Stimulated activated CD8-positive, alpha-beta memory T cell treated with anti-CD3 and anti-CD28 coated beads, Interleukin-15, amount 100 ng/mL, for 48 hours (primary cell): ENCODE measurements at places on chromosomes 13 and 19.

DNA sequence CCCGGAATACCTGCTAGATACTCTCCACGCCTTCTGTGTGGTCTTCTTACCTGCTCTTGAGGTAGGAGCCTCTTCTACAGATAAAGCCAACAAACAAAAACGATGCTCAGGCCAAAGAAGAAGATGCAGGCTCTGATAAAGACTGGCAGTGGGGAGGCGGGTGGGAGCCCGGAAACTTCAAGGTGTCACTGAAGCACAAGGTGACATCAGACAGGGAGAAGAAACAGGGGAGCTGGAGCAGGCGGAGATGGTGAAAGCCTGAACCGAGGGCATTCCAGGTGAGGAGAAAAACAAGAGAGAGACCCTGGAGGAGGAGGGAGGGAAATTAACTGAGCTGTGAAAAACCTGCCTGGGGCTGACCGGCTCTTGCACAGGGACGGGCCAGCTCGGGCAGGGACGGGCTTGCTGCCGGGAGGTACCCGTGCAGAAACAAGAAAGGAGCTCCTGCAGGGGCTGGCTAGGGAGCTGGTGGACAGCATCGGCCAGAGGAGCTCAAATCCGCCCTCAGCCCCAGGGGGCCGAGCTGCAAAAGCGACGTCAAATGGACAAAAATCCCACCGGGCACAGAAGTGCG, 19.0 kb downstream of the GNG7 start:
- DNase-seq, result no peak

DNA sequence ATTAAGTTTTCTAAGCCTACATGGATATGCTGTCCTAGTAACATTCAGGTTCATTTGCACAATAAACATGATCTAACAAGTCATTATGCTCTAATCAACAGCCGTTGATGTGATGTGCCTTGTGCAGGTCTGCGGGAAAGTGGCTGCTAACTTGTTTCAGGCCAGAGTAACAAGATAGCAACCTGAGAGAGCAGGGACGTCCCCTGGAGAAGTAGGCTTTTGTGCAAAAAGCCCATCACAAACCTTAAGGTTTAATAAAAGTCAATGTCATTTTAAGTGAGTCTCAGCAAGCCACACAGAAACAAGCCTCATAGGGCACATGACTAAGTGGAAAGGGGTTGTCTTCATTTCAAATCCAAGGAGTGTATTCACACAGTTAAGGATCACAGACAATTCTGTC, 17.6 kb downstream of the FOXO1 start:
- no peak for DNase-seq

GRCh38 chr13:98258226-98258625, 81.2 kb upstream of the RNF113B start:
- no peak for DNase-seq

DNA sequence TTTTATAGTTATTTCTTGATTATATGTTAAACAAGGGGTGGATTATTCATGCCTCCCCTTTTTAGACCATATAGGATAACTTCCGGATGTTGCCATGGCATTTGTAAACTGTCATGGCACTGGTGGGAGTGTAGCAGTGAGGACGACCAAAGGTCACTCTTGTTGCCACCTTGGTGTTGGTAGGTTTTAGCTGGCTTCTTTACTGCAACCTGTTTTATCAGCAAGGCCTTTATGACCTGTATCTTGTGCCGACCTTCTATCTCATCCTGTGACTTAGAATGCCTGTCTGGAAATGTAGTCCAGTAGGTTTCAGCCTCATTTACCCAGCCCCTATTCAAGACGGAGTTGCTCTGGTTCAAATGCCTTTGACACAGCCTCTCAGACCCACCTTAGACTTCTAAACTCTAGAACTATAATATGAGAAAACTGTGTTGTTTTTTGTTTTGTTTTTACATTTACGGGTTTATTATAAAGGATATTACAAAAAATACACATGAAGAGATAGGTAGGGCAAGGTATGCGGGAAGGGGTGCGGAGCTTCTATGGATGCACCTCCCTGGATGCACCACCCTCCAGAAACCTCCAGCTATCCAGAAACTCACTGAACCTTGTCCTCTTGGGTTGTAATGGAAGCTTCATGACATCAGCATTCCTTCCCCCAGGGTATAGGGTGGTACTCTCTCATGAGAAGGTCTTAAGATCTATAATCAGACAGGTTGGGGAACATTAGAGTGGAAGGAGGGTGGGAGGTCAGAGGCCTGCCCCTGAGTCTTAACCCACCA, 15.8 kb upstream of the SPRYD7 start:
- DNase-seq, result no peak

DNA sequence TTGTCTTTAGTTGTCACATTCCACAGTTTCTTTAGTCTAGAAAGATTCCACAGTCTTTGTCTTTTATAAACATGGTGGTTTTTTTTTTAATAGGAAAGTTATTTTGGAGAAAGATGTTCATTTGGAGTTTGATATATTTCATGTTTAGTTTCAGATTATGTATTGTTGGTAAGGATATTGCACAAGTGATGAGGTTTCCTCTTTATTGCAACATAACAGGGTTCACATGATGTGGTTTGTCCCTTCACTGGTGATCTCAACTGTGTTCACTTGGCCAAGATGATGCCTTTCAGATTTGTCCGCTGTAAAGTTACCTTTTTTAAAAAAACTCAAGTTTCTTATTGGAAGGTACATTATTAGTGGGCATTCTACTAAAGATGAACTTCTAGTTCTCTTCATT, 3.2 kb downstream of the ZNF230 start:
- DNase-seq, result no peak

GRCh38 chr13:21668732-21669275, 2.1 kb upstream of the FGF9 start:
- no peak for DNase-seq

GRCh38 chr13:113648216-113648610, 9.8 kb downstream of the ATP4B start:
- no peak for DNase-seq

DNA sequence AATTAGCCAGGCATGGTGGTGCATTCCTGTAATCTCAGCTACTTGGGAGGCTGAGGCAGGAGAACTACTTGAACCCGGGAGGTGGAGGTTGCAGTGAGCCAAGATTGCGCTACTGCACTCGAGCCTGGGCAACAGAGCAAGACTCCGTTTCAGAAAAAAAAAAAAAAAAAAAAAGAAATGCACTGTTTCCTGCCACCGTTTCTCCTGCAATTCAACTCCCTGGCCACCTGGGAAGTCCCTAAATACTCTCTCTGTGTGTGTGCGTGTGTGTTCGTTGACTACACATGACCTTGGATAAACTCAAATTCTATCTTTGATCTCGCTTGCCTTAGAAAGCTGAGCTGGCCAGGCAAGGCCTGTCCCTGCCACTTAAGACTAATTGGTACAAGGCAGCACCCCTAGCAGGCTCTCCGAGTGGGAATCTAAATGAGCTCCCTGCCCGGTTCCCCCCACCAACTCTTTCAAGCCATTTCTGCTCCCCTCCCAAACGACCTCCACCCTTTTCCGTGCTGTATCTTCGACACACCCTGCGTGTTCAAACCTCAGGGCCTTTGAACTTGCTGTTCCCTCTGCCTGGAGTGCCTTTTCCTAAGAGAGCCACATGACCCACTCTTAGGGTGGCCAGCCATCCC, 5.2 kb upstream of the BCAT2 start:
- no peak for DNase-seq

DNA sequence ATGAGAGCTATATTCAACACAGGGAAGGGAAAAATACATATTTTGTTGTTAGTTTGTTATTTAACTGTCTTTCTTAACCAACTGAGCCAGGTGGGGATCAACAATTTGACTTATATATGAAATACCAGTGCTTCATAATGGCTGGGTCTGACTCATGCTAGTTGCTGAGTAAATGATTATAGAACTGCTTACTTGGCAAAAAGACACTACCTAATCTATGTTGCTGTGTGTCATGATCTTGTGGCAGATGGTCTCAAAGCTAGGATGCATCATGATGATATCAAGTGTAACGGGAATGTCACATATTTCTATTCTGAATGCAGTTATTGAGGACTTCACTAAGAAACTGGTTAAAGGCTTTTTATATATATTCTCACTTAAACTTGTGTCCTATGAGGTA, 727.4 kb upstream of the SLITRK1 start:
- DNase-seq, result no peak

- DNase-seq, result no peak
Observed at GRCh38 chr13:98803111-98803561, 50.7 kb upstream of the SLC15A1 start.

DNA sequence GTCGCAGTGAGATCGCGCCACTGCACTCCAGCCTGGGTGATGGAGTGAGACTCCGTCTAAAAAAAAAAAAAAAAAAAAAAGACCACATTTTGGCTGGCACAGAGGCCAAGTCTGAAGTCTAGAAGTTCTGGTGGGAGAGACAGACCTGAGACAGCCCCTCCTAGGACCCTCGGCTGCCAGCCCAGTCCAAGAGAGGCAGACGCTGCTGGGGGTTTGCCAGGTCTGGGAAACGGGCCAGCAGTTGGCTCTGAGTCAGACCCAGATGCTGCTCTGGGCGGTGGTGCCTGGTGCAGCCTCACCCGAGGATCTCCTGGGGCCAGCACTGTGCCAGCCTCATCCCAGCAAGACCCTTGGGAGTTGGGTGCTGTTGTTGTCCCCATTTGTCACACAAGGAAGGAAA, 5.8 kb downstream of the FCHO1 start:
- DNase-seq, result no peak

GRCh38 chr13:29800687-29801086, 49.7 kb downstream of the UBL3 start:
- DNase-seq, result no peak

DNA sequence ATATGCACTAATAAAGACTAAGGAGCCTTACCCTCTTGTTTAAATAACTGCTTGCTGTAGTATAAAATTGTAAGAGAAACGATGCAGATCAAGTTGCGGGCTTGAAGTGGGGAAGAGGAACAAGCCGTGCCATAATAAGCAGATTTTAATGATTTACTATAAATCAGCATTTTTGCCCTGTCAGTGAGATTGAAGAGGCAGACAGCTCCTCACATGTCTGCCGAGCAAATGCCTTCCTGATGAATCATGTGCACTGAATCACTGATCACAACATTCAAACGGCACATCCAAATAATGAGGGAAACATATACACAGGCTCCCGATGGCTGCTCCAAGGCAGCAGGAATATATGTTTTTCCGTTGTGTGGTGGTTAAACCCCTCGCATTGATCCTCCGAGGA, 282.9 kb downstream of the TSHZ3 start:
- DNase-seq, result no peak

DNA sequence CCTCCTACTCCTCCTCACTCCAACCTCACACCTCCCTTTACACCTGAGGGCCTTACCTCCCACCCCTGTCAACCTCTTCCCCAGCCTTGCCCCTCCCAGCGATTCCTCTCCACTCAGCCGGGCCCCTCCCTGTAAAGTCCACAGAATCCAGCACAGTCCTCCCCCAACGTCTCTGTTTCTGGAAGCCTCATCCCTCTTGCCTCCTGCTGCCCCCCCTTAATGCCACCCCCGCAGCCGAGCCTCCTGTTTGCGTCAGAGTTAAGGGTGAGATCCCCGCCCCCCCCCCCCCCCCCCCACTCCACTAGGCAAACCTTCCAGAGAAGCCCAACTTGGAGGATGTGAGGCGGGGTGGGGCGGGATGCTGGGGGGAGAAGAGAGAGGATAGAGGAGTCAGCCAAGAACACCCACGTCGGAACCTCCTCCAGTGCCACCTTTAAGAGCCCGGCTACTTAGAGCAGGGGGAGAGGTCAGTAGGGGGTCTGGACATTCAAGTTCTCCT, 2.1 kb downstream of the UNC13A start:
- no peak for DNase-seq

DNA sequence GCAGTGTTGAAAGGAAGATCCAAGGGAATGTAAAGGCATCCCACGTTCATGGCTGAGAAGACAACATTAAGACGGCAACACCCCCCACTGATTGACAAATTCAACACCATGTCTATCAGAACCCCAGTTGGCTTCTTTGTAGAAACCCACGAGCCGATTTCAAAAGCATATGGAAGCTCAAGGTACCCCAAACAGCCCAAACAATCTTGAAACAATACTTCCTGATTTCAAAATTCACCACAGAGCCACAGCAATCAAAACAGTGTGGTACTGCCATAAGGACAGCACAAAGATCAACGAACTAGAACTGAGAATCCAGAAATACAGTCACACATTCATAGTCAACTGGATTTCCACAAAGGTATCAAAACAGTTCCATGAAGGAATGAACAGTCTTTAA, 6.2 kb downstream of the MIER2 start:
- DNase-seq, result no peak

GRCh38 chr19:43752287-43752875, 2.4 kb downstream of the SMG9 start:
- DNase-seq, result no peak

- peak; percentile 45 for DNase-seq
Observed at GRCh38 chr13:45280751-45281634, 60.0 kb downstream of the TPT1 start.

- peak; percentile 44 for DNase-seq
Observed at GRCh38 chr13:27379694-27380641, 44.5 kb upstream of the GTF3A start.
